ENCODE measurements at places on chromosomes 12 and 14.

GRCh38 chr12:5809586-5809985, 135.5 kb downstream of the ANO2 start:
- DNase-seq, result no peak

DNA sequence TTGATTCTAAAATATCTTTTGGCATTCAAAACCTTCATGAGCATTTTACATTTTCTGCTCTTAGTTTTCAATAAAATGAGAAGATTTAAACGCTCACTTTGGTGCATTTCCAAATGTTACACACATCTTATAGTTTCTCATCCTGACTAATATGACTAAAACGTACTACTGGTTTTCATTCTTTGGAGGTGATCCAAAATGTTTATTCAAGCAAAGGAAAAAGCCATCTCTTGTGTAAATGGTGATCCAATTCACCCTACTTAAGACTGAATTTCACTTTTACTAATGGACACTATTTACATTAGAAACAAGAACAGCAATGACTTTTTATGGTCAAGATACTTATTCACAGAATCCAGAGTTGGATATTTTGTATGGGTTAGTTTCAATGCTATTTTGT, 86.6 kb downstream of the KITLG start:
- no peak for DNase-seq

DNA sequence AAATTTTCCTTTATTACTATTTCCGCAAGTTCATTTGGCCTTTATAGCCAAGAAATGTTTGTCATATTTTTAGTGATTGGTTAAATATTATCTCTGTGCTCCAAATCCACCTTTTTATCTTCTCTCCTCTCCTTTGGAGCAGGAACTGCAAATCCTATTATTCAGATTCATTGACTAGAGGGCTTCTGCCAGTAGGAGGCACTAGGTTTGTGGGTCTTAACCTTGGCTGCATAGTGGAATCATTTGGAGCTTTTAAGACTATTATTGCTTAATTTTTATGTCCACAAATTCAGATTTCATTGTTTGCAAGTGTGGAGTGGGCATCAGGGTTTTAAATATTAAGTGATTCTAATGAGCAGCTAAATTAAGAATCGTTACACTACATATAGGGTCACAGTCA, 75.3 kb upstream of the SYT10 start:
- no peak for DNase-seq

DNA sequence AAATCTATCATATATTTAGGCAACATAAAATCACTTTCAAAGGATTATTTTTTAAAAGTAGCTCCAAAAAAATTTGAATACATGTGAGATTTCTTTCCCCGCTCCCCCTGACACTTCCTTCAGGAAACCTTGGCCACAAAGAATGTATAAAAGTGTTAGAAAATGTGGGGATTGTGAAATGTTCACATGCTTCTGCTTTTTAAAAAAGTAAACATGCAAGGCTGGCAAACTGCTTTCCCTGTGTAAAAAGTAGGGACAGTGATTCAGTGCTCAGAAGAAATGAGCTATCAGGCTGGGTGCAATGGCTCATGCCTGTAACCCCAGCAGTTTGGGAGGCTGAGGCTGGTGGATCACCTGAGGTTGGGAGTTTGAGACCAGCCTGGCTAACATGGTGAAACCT, 26.6 kb downstream of the MBIP start:
- DNase-seq, result no peak

DNA sequence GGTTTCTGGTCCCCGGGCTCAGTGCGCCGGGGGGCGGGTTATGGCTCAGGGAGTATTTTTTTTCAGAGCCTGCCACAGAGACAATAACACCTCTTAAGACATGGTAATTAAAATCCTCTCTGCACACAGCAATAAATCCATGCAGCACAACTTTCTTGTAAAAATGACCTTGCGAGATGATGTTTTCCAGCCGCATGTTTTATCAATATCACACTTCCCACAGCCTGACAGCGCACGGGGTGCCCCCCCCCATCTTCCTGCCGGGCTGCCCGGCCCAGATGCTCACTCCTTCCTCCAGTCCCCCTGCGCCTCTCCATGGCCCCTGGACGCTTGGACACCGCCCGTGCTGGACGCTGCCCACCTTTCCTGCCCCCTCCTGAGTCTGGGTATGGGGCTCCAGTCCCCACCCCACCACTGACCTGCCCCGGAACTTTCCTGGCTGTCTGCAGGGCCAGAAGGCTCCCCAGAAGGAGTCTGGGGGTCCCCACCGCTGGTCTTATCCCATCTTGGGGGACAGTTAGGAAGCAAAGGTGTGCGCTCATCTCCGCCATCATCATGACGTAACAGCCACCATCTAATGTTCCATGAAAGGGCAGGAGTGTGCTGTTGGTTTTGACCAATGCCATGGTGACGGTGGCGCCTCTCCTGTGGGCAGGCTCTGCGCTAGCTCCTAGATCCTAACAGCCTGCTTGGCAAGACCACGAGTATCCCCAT, 182.9 kb downstream of the KIF26A start:
- DNase-seq, result no peak

DNA sequence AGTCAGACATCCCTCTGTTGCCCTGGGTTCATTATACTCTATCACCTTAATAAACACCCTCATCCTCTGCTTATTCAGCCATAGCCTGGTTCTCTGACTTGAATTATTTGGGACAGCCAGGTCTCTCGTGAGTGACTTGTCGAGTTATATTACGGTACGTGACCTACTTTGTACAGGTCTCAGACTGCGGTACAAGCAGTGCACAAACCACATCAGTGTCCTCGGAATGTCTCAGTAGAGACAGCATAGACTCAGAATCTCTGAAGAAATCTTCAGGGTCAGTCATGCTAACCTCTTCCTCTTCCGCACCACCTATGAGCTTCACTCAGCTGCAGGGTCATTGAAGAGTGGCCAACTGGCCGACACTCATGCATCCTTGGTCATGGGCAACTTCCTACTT, 860.8 kb downstream of the BCL11B start:
- no peak for DNase-seq
